ENCODE measurements at places on chromosomes 3 and 15.
A peak's percentile ranks its signal among the peaks of the same experiment; 100 is the strongest.

DNA sequence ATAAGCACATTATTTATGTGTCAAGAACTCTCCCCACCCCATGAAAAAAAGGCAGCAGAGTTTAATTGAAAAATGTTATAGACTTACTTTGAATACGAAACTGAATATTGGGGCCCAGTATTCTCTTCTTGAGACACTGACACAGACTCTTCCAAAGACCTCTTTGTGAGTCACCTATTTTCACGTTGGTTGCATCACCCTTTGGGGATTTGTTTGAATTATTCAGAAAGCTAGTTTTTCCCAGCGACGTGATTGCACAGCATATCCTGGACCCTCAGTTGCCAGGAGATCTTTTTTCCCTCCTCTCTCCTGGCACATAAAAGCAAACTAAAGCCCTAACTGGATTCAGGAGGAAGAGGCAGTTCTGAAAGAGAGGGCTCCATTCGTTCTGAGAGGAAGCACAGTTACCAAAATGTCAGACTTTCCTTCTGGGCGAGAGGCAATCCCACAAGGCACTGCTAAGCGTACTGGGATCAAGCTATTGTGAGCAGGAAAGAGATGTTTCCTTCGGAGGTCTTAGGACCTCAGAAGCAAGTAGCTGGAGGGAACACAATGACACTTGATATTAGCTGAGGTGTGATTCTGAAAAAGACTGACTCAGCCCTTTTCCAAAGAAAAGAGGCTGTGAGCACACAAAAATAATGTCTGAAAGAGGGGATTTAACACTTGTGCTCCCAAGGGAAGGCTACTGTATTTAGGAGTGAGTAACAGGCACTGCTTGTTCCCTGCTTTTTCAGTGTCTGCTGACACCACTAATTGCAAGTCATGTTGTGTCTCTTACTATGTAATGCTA is 65.8 kb upstream of the CADPS start:
- DNase-seq = no peak

DNA sequence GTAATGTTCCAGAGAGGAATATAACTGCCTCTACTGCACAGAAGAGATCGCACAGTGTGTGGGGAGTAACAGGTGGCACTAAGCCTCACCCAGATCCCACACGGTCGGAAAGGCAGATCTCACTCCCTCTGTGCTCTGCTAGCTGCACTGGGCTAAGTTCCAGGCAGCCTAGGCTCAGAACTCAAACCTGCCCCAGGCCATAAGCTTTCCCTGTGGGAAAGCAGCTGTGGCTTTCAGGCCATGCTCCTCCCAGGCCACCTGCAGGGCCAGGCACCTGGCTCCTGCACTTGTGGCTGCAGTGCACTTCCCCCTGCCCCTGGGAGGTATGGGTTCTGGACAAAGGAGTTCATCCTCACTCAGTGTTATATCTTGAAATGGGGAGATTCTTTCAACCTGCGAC is 27.5 kb downstream of the PCCB start:
- DNase-seq = no peak

DNA sequence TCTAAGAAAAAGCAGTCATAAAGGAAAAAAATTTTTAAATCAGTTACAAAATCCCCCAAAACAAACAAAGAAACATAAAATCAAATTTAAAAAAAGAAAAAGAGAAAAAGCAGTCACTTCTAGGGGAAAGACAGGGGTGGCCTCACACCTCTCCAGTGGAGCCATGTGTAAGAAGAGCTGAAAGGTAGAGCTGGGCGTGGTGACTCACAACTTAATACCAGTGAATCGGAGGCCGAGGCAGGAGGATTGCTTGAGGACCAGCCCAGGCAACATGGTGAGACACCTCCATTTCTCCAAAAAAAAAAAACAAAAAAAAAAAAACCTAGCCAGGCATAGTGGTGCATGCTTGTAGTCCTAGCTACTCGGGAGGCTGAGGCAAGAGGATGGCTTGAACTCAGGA is 14.7 kb downstream of the MESD start:
- DNase-seq = no peak

- no peak for DNase-seq
Observed at GRCh38 chr15:90142216-90143165, 40.2 kb upstream of the IDH2 start.

GRCh38 chr15:41661078-41661517 is 893 bp downstream of the MGA start:
- DNase-seq = no peak

GRCh38 chr15:57183614-57184344 is 192.5 kb upstream of the CGNL1 start:
- DNase-seq = no peak

DNA sequence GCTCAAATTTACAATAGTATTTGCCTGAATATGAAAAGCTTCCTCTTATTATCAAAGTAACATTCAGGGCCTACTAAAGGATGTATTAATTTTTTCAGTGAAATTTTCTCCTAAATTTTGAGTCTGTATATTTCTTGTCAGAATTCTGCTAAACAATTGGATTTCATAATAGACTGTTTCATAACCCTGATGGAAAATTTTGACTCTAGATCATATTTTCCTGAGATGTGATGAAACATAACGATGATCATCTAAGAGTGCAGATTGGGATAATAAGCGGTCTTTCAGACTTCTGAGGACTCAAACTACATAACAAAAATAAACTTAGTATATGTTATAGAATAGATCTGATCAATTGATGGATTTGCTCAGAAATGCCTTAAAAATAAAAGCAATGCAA is 574.5 kb upstream of the TBL1XR1 start:
- DNase-seq = no peak

- DNase-seq = no peak
Observed at GRCh38 chr3:168548719-168549118, 453.0 kb upstream of the GOLIM4 start.

DNA sequence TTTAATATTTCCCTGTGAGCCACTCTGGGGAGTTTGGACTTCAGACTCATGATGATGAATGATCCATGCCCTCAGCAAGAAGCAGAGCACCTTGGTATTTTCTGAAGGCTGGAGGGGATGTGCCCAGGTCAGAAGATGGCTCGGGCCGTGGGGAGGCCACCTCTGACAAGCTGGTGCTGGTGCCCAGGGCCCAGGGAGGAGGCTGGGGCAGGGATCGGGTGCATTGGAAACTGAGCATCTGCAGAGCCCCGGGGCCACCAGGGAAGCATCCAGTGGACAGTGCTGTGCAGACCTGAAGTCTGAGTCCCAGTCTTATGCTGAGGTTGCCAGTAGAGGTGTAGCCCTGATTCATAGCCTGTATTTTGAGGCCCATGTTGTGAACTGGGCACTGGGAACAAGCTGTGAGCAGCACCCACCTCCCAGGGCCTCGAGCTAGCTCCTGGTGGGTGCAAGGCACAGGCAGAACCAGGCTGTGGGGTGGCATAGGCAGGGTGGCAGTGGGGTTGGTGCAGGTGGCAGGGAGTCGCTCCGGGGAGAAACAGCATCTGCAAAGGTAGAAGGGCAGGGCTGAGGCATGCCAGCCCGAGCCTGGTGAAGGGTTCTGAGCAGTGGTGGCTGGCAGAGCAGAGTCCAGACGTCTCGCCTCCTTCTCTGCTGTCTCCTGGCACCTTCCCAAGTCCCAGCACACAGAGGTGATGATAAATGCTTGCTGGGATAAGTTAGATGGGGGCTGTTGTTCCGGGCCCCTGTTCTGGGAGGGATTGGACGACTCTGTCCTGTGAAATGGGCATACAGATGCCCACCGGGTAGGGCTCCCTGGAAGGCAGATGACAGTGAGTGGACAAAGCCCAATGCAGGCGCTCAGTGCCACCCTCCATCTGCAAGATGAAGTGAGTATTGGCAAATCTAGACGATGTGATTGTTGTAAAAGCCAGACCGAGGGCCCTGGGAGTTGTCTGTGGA is 10.6 kb downstream of the DNAJB8 start:
- DNase-seq = no peak

- DNase-seq = peak; percentile 77
Observed at GRCh38 chr3:117557464-117558090, 848.0 kb downstream of the TUSC7 start.

DNA sequence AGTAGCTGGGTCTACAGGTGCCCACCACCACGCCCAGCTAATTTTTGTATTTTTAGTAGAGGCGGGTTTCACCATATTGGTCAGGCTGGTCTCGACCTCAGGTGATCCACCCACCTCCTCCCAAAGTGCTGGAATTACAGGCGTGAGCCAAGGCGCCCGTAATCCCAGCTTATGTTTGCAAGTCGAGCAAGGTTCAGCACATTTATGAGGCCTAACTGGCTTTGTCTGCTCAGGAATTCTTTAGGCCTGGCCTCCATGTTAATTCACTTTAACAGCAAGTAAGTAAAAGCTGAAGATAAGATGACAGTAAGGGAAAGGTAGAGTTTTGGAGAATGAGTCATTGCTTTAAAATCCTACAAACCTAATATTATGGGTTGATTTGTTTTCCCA is 24.6 kb downstream of the SIDT1 start:
- DNase-seq = no peak

GRCh38 chr15:67422296-67422695 is 98.6 kb upstream of the C15orf61 start:
- DNase-seq = no peak

Measured in NCI-H1436 (cell line).